ENCODE measurements at places on chromosomes 1 and 21.

DNA sequence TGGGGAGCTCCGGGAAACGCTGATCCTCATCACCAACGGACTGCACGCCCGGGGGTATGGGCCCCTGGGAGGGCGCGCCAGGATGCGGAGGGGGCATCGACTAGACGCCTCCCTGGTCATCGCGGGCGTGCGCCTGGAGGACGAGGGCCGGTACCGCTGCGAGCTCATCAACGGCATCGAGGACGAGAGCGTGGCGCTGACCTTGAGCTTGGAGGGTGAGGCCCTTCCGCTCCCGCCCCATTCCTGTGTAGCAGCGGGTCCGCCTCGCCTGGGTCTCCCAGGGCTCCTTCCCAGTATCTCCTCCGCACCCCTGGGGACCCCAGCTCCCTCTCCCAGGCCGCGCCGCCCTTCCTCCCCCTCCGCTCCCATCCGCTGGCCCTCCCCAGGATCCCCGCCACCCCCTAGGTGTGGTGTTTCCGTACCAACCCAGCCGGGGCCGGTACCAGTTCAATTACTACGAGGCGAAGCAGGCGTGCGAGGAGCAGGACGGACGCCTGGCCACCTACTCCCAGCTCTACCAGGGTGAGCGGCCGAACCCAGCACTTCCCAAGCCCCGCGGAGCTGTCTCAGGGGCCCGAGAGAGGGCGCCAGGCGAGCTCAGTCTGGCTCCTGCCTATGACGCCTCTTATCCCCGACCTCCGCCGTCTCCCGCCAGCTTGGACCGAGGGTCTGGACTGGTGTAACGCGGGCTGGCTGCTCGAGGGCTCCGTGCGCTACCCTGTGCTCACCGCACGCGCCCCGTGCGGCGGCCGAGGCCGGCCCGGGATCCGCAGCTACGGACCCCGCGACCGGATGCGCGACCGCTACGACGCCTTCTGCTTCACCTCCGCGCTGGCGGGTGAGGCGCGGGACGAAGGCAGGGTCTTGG, 5.0 kb downstream of the HAPLN2 start:
- DNase-seq: peak; percentile 29

DNA sequence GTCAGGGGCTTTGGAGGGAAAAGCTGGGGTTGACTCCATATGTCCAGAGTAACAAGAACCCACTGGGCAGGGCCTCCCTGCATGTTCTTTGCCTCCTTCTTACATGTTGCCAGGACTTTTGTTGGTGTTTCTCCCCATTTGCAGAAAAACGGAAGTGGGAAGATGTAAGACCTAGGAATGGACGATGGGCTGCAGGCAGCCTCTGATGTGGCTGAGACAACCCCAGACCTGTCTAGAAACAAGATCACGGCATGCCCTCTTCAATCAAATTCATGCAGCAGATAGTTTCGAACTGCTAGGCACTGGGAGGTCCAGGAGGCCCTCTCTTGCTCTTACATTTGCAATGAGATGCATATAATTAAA, 3.4 kb downstream of the FAM43B start:
- DNase-seq: no peak

- DNase-seq: peak; percentile 95
Observed at GRCh38 chr1:28160782-28161266, 15.7 kb downstream of the PTAFR start.

DNA sequence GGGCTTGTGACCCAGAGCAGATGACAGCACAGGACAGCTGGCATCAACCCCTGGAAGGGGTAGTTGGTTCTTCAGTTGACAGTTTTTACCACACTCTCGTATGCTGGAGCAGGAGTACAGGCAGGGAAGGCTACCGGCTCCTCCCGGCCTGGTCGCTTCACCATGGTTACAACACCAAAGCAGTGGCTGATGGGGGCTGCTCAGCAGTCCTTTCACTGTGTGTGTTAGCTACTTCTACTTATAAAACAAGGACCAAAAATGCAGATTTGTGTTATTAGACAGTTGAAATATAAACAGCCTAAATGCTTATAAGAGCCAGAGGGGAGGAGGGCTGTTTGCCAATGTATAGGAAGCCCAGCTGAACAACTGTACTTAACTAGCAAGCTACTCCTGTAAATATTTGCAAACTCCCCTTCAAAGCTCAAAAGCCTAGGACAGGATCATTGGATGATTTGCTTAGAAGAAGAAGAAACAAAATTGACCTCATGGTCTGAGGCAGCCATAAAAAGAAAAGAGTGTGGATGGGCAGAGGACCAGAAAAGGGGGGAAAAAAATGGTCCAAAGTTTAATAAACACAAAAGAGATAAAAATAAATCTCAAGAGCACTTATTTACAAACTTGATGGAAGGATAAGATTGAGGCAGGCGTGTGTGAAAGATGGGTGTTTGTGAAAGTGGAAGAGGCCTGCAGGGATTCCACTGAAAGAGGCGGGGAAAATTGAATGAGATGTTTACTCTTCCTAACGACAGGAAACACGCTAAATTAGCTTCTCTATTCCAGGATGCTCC, 57.1 kb downstream of the TGFB2 start:
- no peak for DNase-seq
